ENCODE measurements at places on chromosomes 16 and 17.

GRCh38 chr17:347309-347899 is 5.2 kb downstream of the RPH3AL start:
- no peak for DNase-seq

DNA sequence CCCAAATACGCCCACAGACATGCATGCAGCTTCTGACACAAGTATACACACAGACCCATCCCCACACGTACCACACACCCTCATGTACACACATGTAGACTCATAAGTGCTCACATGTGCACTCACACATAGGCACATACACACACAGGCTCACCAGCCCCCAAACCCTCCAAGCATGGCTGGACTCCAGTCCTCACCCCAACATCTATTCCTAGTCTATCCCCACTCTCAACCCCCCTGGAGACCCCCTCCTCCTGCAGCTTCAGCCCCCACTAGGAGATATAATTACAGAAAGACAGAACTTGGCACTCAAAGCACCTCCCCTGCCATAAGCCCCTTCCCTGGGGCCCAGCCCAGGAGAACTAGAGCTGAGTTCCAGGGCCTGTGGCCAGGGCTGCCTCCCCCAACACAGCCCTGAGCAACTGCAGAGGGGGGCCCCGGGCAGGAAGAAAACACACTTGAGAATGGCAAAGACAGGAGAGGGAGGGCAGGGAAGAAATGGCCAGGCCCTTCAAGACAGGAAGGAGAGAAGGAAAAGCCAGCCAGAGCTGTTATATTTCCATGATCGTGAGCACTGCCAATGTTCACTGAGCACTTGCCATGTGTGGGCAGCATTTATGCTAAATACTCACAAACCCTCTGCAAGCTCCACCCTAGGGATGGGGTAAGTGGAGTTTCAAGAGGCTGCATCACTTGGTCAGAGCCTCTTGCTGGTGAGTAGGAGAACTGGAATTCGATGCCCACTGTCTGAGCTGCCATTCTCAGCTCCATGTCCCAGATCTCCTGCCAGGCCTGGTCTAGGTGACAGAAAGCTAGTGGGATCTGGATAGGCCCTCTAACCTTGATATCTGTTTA is 224.5 kb downstream of the ZNF423 start:
- DNase-seq = no peak

DNA sequence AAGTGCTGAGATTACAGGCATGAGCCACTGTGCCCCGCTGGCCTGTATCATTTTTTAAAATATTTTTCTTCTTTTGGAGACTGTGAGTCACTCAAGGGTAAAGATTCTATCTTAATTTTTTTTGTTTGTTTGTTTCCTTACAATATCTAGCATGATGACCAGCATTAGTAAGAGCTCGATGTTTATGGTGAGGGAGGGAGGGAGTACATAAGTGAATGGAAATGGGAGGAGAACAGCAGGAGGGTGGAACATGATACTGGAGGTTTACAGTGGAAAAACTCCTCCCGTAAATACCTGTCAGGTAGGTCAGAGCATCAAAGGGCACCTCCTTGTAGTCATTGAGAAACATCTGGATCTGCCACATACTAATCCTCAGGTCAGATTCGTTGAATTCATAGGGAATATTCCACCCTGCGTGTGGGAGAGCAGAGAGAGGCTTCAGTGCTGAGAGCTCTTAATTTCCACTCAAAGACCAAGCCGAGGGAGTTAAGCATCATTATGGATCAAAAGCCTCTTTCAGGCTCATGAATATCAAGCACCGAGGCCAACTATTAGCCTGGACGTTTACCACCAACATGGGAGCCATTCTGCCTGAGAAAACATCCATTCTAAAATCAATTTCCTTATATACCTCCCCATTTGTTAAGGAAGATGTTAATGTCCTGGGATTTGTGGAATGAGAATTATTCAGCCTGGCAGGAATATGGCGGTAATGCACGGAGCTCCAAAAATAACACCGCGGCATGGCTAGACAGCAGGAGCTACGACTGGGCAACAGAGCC is 51.8 kb downstream of the LYRM1 start:
- no peak for DNase-seq

- no peak for DNase-seq
Observed at GRCh38 chr17:17725752-17726457, 44.6 kb downstream of the RAI1 start.

GRCh38 chr16:81931927-81932326 is 79.3 kb downstream of the SDR42E1 start:
- no peak for DNase-seq

DNA sequence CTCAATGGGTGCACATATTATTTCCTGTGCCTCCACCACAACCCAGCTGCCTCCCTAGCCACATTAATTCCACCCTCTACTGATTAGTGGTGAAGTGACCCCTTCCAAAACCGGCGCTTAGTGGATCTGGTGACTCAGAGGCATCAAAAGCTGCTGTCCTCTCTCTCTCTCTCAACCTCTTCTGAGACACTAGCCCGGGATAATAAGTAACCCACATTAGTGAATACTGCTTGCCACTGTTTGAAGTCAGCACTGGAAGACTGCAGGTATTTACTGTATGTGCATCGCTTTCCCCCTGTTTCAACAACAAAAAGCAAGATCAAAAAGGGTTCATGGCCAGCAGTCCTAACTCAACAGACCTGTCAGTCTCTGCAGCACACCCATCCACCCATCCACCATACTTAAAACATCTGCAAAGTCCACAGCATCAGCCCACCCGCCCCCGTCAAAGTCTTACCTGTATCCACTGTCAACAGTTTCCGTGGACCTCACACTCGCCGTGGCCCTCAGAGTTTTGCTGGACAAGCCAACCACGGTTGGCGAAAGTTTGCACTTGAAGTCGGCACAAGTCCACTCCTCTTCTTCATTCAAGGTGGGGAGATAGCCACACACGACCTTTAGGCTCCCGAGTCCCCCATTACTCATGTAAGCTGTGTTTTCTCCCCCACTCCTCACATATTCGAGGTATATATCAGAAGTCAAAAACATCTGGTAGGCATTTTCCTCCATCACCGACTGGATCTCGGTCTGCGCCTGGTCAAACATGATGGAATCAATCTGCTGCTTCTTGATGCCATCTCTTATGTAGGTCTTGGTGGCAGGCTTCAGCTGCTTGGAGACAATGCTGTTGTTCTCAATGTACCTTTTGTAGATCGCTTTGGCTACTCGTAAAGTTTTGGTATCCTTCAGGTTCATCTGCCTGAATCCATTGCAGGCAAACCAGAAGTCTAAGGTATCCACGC is 3.8 kb downstream of the AXIN2 start:
- no peak for DNase-seq

GRCh38 chr17:72343911-72344310 is 223.1 kb downstream of the SOX9 start:
- no peak for DNase-seq

DNA sequence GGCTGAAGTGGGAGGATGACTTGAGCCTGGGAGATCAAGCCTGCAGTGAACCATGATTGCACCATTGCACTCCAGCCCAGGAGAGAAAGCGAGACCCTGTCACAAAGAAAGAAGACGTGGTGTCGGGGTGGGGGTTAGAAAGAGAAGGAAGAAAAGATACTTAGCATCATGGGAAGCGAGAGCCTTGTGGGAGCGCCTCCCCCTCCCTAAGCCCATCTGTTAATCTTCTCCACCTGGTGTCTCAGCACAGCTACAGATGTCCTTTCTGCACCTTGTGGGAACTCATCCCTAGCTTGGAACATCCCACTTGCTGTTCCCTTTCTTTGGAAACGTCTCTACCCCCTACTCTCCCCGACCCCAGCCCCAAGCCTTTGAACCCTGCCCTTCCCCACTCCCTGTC is 6.0 kb downstream of the ZNF688 start:
- no peak for DNase-seq

GRCh38 chr16:3252967-3253366 is 3.5 kb downstream of the MEFV start:
- DNase-seq = no peak

DNA sequence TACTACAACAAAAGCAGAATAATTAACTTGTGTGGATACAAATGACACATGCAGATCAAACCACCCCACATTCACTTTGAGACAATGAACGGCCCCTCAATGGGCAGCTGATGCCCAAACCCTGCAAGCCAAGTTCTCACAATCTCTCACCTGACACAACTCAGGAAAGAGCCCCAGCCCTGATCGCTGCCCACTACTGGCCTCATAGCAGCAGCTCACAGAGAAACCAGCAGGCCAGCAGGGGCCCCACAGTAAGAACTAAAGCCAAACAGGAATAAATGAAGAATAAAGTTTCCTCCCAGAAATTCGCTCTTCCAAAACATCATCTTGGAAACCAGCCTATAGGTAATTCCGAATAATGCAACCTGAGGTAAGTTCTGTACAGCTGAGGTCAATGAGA is 7.7 kb downstream of the AKTIP start:
- DNase-seq = no peak

GRCh38 chr17:68291836-68292688 is 767 bp downstream of the ARSG start:
- DNase-seq = peak; percentile 54

DNA sequence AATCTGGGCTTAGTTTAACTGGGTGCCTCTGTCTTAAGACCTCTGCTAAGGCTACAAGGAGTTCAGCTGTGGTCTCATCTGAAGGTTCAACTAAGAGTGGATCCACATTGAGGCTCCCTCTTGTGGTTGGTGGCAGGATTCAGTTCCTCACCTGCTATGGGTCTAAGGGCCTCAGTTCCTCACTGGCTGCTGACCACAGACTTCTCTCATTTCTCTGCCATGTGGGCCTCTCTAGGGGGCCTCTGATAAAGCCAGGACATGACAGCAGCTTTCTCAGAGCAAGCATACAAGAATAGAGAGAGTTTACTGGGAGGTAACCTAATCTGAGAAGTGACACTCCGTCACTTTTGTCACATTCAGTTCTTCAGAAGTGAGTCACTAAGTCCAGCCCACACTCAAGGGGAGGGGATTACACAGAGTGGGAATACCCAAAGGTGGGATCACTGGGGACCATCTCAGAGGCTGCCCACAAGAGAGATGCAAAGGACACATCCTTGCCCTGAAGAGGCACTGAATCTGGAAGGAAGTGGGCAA is 19.2 kb upstream of the ABAT start:
- DNase-seq = no peak

- DNase-seq = no peak
Observed at GRCh38 chr17:68599091-68599490, 2.1 kb downstream of the FAM20A start.

- no peak for DNase-seq
Observed at GRCh38 chr17:16496820-16497489, 5.0 kb upstream of the LRRC75A start.

GRCh38 chr16:25141648-25142047 is 30.1 kb downstream of the LCMT1 start:
- DNase-seq = no peak

- no peak for DNase-seq
Observed at GRCh38 chr17:19295473-19296135, 58.4 kb downstream of the EPN2 start.

- no peak for DNase-seq
Observed at GRCh38 chr17:80389011-80389995, 25.7 kb upstream of the ENDOV start.

GRCh38 chr16:12811441-12812383 is 8.0 kb upstream of the CPPED1 start:
- no peak for DNase-seq

- no peak for DNase-seq
Observed at GRCh38 chr16:27571433-27572326, 21.7 kb downstream of the KATNIP start.
